Myometrial cell (primary cell): ENCODE measurements at places on chromosomes 13 and 19. TPM values are rescaled to one million over a fixed set of nuclear protein-coding genes. Genes with fewer than 3 reads are reported as not detected.

Gene SMG9
- total RNA-seq = 10.6 and 12.4 TPM in 2 replicates

Gene PCDH20
- total RNA-seq = not detected in 2 replicates

Gene FCAR
- total RNA-seq = not detected in 2 replicates

Gene OR1I1
- not detected in 2 replicates for total RNA-seq

Gene PPP1R15A
- total RNA-seq = 35.1 and 39.8 TPM in 2 replicates

Gene TMEM38A
- total RNA-seq = 0.29 and 0.35 TPM in 2 replicates

Gene YJEFN3
- total RNA-seq = 0.58 and 3.2 TPM in 2 replicates

Gene WDR88
- not detected in 2 replicates for total RNA-seq

Gene CFAP97D2
- total RNA-seq = not detected in 2 replicates

Gene GJB2
- total RNA-seq = 1.4 and 3.2 TPM in 2 replicates

Gene CDX2
- not detected in 2 replicates for total RNA-seq

Gene CLEC17A
- total RNA-seq = not detected in 2 replicates

Gene SYCN
- not detected in 2 replicates for total RNA-seq

Gene CEACAM1
- total RNA-seq = under 0.01 TPM in 1 of 2 replicates, not detected in the other
